ENCODE measurements at places on chromosomes 5 and 9.
A peak's percentile ranks its signal among the peaks of the same experiment; 100 is the strongest.

DNA sequence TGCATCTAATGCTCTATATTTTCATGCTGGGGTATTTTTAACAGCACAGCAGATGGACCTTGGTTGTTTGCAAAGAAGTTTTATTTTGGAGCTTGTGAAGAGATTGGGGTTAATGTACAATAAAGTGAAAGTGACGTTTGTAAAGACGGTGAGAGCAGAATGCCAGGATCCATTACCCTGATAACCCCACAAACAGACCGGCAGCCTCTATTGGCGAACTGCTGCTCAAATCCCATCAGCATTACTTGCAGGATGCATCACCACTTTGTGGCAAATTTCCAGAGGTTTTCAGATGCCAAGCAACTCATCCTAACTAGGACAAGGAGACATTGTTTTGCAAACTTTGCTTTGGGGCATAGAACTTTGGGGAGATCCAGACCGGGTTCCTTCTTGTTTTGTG is 383.3 kb upstream of the ZNF462 start:
- DNase-seq: no peak

- no peak for DNase-seq
Measured at GRCh38 chr9:130106860-130107233, 53.1 kb downstream of the GPR107 start.

DNA sequence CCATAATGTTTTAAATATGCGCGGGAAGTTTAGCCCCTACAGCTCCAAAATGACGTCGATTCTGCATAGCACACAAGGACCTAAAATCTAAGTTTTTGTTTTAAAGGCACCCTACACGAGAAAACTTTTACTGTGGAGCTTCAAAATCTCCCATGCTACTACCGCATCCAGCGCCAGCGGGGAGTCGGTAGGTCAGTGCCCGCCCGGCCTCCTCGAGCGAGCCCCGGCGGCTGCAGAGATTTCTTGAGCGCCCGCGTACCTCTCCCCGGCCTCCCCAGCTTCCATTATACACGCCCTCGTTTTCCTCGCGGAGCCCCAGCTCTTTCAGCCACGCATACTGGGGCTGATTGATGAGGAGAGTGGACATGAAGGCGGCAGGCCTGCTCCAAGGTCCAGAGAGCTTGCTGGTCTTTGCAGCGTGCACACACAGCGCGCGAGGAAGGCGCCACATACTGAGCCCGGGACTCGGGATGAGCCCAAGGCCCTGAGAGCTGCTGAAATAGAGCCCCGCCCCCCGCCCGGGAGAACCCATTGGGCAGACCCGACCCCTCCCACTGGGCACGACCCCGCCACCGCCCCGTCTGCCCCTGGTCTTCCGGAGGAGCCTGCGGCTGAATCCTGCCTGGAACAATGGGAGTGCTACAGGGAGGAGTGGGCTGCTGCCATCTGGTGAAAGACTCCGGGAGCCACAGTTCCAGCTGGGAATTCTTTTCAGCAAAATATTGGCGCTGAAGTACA is at the start of gene ALDH7A1:
TSS of gene ALDH7A1 (minus strand) at position 472 of the 738 bp plus-strand sequence. CDS start at position 451, 21 bp downstream.
- DNase-seq: peak; percentile 97

DNA sequence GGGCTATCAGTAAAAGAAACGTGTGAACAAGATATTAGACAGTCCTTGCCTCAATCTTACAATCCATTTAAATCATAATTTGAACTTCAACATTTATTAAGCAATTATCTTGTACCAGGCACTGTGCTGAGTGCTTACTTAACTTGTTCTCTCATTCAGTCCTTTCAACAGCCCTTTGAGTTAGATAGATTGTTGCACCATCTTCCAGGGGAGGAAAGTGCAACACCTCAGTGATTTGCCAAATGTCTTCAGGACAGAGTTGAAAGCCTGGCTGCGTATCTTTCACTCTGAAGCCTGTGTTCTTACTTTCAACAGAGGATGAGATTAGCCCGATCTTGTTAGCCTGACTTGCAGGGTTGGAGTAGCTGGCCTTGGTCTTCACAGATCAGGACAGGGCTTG is 34.2 kb upstream of the SUB1 start:
- DNase-seq: no peak

- no peak for DNase-seq
Measured at GRCh38 chr5:136518814-136519213, 153.5 kb upstream of the TRPC7 start.

DNA sequence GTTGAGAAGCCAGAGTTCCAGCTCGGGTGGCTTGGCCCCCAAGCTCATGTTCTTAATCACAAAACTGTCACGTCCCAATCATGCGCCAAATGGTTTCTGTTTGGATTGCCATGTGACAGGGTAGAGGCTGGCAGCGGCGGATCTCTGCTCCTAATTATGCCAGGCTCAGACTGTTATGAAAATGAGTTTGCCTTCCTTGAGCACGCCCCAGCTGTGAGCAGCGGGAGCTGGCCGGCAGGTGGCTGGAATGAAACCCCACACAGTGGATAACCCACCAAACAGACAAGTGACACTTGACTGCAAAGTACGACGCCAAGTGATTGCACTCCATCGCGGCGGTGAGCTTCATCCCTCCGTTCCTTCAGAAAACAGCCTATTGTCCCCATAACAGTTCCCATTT is 75.4 kb downstream of the CFAP77 start:
- no peak for DNase-seq

- no peak for DNase-seq
Measured at GRCh38 chr9:447230-448025, 232.8 kb downstream of the DOCK8 start.

DNA sequence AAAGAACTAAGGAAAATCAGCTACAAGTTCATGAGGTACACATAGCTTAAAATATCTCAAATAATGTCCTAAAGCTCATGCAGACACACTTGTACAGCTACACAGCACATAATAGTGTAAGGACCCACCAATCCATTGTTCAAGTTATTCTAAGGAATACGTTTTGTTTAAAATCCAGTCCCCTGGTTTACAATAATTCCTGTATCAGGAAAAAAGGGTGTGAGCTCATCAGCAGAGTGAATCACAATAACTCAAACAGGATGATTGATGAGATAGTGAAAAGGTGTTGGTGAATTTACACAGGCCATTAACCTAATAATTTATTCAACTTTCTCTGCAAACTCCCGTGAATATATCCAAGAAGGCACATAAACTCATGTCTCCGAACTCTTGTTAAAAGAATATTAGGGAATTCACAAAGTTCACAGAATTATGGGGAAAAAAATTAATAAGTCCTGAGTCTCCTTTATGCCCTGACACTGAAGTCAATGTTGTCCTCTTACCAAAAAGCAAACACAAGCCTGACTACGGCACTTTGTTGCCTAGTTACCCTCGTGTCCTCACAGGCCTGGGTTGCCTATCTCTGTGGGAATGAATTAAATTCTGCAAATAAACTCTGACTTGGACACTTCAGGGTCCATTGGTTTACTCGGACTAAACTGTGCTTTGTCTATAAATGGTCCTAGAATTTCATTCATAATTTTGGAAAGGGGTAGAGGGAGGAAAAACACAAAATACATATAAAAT is 142.8 kb upstream of the PDE4D start:
- DNase-seq: no peak

DNA sequence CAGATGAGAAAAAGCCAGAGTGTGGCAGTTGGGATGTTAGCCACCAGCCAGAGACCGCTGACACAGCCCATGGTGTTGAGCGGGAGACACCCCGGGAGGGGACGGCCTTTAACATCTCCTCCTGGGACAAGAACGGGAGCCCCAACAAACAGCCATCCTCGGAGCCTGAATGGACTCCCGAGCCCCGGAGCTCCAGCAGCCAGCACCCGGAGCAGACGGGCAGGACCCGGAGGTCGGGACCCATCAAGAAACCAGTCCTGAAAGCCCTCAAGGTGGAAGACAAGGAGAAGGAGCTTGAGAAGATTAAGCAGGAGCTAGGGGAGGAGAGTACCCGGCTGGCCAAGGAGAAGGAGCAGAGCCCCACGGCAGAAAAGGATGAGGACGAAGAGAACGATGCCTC is 28.0 kb upstream of the POMT1 start:
- DNase-seq: no peak

DNA sequence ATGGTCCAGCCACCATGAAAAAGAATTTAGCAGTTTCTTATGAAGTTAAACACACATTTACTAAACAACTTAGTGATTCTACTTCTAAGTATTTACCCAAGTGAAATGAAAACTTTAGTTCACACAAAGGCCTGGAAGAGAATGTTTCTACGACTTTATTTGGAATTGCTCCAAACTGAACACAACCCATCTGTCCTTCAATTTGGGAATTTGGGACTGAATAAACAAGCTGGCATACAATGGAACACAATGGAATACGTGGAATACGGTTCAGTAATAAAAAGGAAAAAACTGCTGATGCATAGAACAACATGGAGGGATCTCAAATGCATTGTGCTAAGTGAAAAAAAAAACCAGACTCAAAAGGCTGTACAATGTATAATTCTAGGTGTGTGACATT is 44.6 kb upstream of the BASP1 start:
- DNase-seq: no peak

DNA sequence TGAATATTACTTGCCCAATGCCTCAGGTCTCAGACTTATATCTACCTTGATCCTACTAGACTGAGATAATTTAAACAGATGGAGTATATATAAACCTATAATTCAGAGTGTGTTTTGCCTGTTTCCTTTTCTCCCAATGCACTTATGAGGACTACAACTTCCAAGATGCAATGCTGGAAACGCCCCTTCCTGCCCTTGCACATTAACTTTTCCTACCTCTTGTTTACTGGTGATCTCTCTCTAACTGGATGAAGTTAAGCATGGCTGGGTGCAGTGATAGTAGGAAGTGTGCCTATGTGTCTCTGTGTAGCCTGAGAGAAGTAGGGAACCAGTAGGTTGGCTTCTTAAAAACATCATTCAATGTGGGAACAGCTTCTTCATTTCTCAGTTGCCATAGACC is 115.2 kb downstream of the SVEP1 start:
- no peak for DNase-seq

GRCh38 chr5:72355706-72356299 is 35.6 kb downstream of the PTCD2 start:
- DNase-seq: peak; percentile 61

DNA sequence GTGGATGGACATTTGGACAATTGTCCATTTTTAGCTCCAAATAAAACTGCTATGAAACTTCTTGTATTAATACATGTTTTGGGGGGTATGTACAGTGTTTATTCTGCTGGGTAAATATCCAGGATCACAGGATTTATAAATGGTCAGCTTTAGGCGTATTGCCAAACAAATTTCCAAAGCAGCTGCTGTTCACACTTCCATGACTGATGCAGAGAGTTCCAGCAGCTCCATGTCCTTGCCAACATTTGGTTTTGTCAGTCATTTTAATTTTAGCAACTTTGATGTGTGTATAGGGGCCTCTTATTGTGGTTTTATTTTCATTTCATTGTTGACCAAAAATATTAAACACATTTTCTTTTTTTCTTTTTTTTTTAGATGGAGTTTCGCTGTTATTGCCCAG is 9.8 kb upstream of the SUSD1 start:
- no peak for DNase-seq

DNA sequence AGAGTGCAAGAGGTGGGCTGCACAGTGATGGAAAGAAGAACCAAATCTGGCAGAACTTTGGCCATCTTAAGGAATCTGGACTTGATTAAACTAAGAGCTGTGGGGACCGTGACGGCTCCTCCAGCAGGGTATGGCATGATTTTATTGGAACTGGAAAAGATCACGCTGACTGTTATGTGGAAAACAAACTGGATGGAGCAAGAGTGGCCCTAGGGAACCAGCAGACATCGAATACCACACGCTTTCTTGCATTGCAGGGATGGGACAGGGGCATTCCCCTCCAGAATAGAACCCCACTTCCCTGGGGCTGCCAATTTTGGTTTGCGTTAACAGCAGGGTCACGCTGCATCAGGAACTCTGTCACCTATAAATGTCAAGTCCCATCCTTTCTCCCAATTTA is 38.8 kb downstream of the INSYN2B start:
- no peak for DNase-seq

- no peak for DNase-seq
Measured at GRCh38 chr9:114321759-114322158, 1.1 kb upstream of the ORM1 start.

GRCh38 chr5:43804041-43804440 is 201.1 kb downstream of the NNT start:
- no peak for DNase-seq

GRCh38 chr5:34411470-34412346 is 244.4 kb upstream of the RAI14 start:
- DNase-seq: peak; percentile 41

DNA sequence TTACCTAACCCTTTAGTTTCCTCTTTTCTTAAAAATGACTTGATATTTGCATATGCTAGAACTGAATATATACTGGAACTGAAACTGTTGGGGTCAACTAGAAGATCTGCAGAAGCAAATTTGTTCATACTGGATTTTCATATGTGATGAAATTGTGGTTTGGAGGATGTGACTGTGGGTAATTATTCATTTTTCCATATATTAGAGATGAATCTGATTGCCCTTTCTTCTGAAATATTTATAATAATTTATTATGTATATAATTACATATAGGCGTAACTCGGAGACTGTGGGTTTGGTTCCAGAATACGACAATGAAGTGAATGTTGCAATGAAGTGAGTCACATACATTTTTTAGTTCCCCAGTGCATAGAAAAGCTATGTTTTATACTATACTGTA is 149.1 kb downstream of the ATP10B start:
- DNase-seq: no peak

DNA sequence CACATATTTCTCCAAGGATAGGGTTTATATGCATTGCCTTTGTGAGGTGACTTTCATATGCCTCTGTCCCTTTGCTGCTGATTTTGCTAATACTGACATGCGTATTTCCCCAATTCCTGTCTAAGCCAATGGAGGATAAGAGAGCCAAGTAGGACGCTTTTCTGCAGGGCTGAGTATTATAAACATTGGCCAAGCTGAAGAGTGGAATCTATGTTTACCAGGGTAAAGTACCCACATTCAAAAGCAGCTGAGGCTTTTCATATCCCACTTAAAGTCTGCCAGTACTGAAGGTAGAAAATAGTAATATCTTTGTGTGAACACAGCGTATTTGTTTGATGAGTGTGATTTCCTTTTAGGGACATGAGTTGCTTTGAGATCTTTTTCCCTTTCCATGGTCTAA is 128.8 kb upstream of the GPR151 start:
- DNase-seq: no peak

- no peak for DNase-seq
Measured at GRCh38 chr9:82115331-82115730, 126.8 kb downstream of the SPATA31D1 start.

DNA sequence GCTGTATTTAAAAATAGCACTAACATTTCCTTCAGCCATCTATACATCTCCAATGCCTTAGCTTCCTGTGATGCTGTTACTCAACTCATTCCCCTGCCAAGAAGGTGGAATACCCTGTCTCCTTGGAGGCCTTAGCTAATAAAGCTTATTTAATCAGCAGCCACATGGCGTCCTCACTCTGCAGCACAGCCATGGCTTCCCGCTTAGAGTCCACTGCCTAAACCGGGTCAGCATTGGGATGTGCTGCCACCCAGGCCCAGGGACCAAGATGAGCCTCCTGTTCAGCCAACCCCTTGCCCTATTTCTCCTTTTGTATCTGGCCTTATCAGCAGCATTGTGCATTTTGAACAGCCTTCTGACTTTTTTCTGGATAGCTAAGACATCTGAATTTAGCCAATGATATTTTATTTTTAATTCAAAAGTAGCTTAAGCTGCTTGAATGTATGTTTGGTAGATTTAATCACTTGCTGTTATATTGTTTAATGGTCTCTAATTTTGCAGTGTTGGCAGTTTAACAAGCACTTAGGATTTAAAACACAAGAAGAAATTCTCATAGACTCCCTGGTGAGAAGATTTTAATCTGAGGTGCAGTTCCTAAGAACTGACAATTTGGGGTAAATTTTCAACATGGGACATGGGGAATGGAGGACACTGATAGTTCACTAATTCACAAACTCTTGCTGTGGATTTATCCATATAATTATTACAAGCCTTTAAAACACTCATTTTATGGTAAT is 113.0 kb downstream of the RPS23 start:
- peak; percentile 40 for DNase-seq

GRCh38 chr5:92401492-92401891 is 1018.4 kb upstream of the ARRDC3 start:
- no peak for DNase-seq
